ENCODE measurements at places on chromosomes 2 and 18. TPM values are rescaled to one million over a fixed set of nuclear protein-coding genes. Genes with fewer than 3 reads are reported as not detected.

NYAP2 gene
- total RNA-seq, result not detected

SLC9A4 gene
- total RNA-seq, result under 0.01 TPM

CDH2 gene
- total RNA-seq, result 33.7 TPM

UGT1A6 gene
- total RNA-seq, result 0.09 TPM

MC2R gene
- total RNA-seq, result not detected

FOXD4L1 gene
- total RNA-seq, result 0.09 TPM

GALR1 gene
- total RNA-seq, result not detected

SLC11A1 gene
- 0.14 TPM for total RNA-seq

TFCP2L1 gene
- total RNA-seq, result not detected

AQP12B gene
- not detected for total RNA-seq

LYPD6 gene
- 0.57 TPM for total RNA-seq

CPO gene
- 0.09 TPM for total RNA-seq

TLX2 gene
- not detected for total RNA-seq

FAM98A gene
- 17.8 TPM for total RNA-seq

FN1 gene
- 808 TPM for total RNA-seq
